ENCODE measurements at places on chromosomes 3 and 15.

DNA sequence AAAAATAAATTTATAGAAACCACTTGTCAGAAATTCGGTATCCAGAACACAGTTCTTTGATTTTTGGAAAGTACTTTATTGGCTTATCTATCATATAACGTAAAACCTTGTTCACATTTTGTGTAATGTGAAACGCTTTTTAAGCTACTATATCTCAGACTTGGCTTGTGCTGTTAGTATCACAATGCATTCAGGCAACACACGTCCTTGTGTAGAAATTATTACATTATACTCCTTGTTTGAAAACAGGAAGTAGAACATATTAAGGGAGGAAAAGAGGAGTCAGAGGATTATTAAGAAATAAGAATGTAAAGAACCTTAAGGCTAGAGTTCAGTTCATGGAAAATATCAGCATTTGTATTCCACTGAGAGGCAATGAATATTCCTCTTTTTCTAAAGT is 1.6 kb downstream of the DNAJC13 start:
- DNase-seq = no peak

- DNase-seq = no peak
Observed at GRCh38 chr15:62756995-62757360, 285.6 kb upstream of the TPM1 start.

GRCh38 chr15:69760258-69760845 is 307.7 kb downstream of the RPLP1 start:
- DNase-seq = no peak

GRCh38 chr15:39937696-39938095 is 3.8 kb downstream of the EIF2AK4 start:
- no peak for DNase-seq

DNA sequence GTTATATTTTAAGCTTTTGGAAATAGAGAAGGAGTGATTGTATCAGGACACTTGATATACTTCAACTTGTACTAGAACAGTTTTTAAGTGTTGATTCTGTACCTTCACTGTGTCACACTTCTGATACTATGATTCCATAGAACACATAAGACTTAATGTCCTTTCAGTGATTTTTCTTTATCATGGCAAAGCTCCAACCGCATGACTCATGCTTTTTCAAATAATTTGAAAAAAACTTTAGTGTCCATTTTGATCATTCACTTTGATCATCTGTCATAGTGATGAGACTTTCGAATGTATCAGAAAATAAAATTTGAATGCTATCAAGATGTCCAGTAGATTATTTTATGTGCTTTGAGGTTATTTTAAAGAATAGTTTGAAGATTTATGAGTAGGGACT is 32.0 kb downstream of the AP4E1 start:
- DNase-seq = no peak

- DNase-seq = no peak
Observed at GRCh38 chr3:134487406-134487805, 1.5 kb downstream of the CEP63 start.

DNA sequence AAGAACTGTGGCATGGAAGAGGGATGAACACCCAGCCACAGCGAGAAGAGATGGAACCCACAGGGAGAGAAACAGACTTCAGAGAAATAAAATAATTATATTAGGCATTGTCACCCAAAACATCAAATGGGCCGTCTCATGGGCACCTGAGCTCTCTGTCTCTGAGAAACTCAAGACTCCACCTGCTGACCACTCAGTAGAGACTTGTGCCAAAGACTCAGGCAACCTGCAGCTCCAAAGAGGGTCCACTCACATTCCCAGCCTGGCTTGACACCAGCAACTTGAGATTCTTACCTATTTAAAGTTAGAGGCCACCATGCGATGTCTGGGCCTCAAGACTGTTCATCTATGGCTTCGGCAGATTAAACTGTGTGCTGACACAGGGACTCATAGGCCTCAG is 12.0 kb downstream of the SEMA5B start:
- no peak for DNase-seq

DNA sequence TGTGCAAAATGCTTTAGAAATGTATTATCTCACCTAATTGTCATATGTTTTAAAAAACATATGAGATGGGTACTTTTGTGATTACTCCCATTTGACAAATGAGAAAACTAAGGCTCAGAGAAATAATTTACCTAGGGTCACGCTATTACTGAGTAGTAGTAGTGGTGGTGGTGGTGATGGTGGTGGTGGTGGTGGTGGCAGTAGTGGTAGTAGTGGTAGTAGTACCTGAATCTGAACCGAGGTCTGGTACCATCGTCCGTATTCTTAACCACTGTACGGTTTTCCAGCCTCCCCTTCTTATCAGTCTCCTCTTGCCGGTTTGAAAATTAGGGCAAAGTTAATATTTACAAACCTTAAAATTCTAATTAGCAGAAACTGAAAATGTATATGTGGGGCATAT is 102.4 kb downstream of the KLHL25 start:
- no peak for DNase-seq

DNA sequence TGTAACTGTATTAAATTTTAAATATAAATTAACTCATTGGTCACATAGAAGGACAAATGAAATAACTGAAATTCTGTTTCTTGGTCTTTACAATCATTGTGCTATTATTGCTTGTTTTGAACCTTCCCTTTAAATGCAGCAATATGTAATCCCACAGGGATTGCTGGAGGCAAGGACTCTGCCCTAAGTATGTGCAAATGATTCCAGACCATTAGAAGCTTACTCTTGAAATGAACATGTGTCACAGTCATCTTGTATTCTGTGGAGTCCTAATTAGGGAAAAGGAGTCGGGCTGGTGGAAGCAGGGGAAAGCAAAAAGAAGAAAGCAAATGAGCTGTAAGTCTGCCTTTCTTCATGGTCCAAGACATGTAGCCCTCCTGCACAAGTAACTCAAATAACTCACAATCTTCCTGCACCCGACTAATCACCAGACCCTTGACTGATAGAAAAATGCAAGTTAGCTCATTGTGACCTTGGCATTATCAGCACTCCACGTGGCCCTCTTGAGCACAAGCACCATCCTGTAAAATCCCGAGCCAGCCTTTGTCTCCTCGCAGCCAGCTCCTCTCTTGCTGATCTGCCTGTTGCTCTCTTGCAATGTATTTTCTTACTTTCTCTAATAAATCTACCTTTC is 2.3 kb upstream of the TMPRSS7 start:
- no peak for DNase-seq

- no peak for DNase-seq
Observed at GRCh38 chr15:101724675-101725005, 367 bp upstream of the TARS3 start.

GRCh38 chr3:53996141-53996874 is 104.6 kb upstream of the SELENOK start:
- DNase-seq = no peak

- DNase-seq = no peak
Observed at GRCh38 chr3:3737531-3737930, 61.7 kb upstream of the LRRN1 start.

- no peak for DNase-seq
Observed at GRCh38 chr3:122498152-122498551, 16.6 kb downstream of the KPNA1 start.

GRCh38 chr15:99449514-99449913 is 116.3 kb upstream of the MEF2A start:
- DNase-seq = no peak

GRCh38 chr3:160906646-160907045 is 150.6 kb downstream of the PPM1L start:
- no peak for DNase-seq

DNA sequence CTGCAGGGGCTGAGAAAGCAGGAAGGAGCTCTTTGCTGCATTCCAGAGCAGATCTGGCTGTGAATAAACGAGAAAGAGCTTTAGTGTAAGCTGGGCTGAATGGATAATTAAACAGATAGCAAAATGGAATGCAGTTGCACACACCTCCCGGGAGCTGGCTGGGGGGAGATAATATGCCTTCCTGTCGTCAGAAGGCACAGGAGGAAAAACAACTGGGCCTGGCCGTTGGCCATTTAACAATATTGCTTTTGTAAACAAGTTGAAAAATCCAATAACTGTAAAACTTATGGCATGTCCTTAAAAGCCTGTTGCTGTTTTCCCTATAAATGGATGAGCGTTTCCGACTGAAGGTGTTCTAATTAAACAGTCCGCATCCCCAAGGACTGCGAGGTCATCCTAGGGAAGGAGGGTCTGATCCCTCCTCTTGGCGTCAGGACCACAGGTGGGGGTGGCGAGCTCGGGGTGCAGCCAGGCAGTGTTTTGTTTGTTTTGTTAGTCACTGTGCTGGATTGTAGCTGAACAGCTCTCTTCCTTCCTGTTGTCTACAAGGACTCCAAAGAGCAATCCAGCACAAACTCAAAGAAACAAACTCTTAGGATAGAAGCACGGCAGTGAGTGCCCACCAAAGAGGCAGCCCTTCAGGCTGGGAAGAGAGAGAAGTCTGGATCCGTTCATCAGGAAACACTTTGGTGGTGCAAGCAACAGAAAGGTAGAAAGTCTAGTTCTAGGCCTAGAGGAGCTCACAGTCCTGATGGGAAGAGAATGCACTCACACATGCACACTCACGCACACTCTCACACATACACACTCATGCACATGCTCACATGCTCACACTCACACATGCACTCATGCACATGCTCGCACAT is 133.4 kb upstream of the SMAD3 start:
- no peak for DNase-seq

DNA sequence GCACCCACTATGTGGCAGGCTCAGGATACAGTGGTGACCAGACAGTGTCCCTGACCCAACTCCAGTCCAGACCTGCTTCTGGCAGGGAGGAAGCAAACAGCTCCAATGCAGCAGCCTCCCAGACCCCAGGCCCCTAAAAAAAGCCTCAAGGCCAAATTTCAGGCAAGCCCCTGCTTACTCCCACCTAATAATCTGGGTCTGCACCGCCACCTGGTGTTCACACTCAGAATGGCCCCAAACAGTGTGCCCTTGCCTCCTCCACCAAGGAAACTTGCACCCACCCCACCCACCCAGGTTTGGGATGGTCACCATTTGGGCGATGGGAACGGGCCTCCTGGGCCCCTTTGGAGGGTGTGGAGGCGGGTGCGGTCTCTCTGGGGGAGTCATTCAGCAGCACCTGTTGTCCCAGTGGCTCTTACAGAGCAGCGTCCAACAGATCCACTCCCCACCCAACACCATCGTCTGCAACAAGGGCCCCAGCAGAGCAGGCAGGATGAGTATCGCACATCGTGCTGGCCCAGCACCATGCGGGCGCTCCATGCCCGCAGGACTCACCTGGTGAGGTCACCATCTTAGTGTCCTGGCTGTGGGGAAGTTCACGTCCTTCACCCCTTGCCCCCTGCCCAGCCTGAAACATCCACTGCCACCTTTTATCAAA is 17.3 kb downstream of the C3orf18 start:
- peak; percentile 27 for DNase-seq

- no peak for DNase-seq
Observed at GRCh38 chr3:195150181-195151118, 120.5 kb downstream of the XXYLT1 start.

GRCh38 chr3:155843569-155843968 is 10.7 kb downstream of the SLC33A1 start:
- DNase-seq = no peak
